ENCODE measurements at places on chromosomes 2 and 18. TPM values are rescaled to one million over a fixed set of nuclear protein-coding genes. Genes with fewer than 3 reads are reported as not detected.

Gene ABCG5
- not detected for total RNA-seq

Gene LGALSL
- 20.1 TPM for total RNA-seq

DNA sequence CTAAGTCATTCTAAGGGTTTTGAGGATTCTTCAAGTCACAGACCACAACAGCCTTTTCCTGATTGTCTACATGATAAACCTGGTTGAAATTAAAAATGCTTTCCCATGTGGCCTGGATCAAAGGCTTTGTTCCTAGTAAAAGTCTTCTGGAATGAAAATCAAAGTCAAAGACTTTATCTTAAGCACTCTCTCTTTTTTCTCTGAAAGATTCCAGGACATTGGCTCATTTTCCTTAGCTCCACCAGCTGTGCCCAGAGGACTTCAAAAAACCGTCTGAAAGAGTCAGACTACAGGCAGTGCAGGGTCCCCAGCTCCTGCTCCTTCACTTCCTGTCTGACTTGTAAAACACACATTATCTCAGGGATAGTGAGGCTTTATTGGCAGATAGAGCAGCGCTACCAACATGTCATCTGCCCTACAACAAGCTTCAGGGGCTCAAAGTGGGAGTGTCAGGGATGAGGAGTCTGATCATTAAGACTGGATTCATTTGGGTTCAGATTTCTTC is 148.2 kb downstream of the ESCO1 start:
- no peak for DNase-seq

- no peak for DNase-seq
Measured at GRCh38 chr2:190447766-190448165, 39.6 kb downstream of the MFSD6 start.

Gene OR6B2
- total RNA-seq, result not detected

Gene RIT2
- not detected for total RNA-seq

DNA sequence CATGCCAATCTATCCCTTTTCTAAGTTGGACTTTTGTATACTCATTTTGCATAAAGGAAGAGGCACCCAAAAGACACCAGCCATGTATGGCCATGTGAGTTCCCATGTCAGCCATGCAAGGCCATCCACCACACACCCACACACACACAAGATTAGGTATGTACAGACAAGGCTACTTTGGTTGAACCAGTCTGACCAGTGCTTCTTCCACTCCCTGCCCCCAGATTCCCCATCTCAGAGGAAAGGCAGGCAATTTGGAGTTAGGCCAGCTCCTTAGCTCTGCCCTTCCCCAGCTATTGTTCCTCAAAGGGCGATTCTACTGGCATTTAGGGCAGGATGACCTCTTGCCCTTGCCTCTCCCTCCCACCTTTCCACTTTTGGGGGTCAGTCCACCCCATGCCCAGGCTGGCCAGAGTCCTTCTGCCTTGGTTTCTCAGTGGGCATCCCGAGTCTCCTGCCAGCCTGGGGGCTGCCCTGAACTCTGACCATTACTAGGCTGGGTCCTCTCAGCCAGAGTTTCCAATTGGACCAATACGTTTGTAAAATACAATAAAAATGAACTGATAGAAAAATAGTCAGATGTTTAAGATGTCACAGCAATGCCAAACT is 101.1 kb downstream of the ZBTB7C start:
- DNase-seq, result no peak

DNA sequence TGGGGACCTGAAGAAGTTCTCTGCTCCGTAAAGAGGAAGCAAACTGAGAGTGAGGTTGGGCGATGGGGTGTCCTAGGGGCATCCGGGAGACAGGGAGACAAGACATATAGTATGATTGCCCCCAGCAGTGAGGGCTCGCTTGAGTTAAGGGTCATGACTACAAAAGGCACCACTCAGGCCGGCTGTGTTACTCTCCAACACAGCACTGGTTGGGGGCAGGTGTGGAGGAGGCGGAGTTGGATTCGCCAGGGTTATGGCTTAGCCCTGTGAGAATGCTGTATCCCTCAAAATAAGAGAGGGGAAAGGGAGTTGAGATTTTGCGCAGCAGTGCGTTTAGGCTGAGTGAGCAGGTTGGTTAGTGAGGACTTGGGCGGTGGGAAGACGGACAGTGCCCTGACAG is 12.0 kb downstream of the DYSF start:
- no peak for DNase-seq

Gene SULT1C4
- total RNA-seq, result 50.1 TPM

Gene CAPN10
- total RNA-seq, result 31.9 TPM

GRCh38 chr2:28088970-28089369 is 198.4 kb downstream of the BABAM2 start:
- DNase-seq, result no peak

- no peak for DNase-seq
Measured at GRCh38 chr2:236993286-236993685, 92.4 kb upstream of the COPS8 start.

GRCh38 chr2:121819846-121820245 is 64.4 kb downstream of the TSN start:
- DNase-seq, result no peak

Gene SERPINB7
- total RNA-seq, result 7.5 TPM

DNA sequence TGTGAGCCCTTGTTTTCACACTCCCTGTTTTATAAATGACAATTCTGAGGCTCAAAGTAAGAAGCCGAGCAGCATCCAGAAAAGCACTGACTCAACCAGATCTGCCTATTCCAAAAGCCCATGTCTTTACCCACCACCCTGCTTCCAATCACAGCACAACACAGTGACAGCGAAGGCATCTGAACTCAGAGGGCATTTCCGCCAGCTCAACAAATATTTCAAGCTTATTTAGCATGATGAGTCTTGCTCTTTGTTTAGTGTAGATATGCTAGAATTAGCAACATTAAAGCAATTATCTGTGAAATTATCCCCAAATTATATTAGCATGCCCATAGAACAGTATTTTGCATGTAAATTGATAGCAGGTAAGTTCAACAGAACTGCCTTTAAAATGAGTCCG is 359.1 kb upstream of the RAB6C start:
- DNase-seq, result no peak

DNA sequence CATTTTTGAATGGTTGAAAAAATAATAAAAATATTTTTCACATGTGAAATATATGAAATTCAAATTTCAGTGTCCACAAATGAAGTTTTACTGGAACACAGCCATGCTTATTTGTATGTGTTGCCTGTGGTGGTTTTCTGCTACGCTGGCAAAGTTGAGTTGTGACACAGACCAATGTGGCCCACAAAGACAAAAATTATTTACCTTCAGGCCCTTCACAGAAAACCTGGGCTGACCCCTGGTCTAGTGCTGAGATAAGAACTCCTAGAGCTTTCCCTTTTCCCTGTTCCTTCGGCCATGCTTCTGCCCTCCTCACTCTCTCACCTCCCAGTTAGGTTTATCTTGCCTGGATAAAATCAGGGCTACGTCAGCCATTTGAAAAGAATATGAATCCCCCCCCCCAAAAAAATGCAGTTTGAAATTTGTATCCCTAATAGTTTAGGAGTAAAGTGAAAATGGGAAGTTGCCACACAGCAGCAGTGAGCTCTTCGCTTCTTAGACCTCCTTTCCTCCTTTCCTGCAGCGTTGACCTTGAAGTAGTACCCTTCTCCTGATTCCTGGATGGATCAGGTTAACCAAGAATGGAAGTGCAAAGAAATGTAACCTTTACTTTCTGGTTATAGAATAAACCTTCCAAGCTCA is 91.0 kb downstream of the LIMS1 start:
- no peak for DNase-seq

DNA sequence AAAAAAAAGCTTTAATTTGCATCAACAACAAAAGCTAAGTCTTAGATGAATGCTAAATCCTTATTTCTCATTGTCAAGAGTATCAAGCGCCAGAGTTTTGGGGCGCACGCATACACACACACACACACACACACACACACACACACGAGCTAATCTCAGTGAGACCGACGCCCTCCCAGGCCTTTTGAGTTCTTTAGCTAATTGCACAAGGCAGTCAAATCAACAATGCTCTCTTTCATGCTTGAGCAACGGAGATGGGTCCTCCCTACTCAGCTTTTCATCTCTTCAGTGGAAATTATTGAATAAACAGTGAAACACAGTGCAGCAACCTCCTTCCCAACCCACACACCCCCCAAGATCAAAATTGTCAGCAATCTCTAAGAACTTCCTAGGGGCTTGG is 19.2 kb downstream of the GKN1 start:
- DNase-seq, result no peak

- DNase-seq, result no peak
Measured at GRCh38 chr18:49628119-49628518, 66.3 kb downstream of the LIPG start.

GRCh38 chr2:202831242-202832220 is 40.0 kb downstream of the ICA1L start:
- peak; percentile 19 for DNase-seq

DNA sequence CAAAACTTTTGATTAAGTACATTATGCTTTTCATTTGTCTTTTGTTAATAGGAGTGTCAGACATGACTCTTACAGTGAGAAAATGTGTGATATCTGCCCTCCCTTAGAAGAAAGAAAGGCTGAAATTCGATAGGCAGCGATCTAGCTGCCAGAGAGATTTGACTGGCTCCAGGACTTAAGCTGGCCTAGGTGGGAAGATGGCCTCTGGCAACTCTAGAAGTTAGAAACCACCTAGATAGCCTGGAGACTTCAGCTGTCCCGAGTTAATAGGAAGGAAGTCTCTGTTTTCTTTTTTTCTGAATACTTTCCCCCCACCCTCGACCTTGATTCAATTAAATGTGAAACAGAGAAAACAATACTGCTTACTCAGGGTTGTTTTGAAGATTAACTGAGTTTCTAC is 1194.7 kb upstream of the CRIM1 start:
- no peak for DNase-seq

Gene XDH
- 2.2 TPM for total RNA-seq

DNA sequence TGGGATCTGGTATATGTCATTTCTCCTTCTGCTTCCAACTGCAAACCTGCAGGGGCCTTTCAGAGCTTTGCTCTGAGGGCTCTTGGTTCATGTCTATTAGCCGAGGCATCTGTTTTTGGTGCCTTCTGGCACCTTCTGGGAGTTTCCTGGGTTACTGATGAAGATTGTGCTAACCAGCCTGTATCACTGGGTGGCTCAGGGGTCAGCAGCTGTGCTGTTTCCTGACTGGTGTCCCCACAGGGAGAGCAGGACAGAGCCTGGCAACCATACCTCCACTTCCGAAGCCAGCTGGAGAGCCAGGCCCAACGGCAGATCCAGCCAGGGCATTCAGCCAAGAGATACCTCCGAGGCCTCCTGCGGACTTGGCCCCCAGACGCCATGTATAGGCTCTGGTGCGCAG is 17.5 kb downstream of the KIAA2012 start:
- DNase-seq, result no peak

DNA sequence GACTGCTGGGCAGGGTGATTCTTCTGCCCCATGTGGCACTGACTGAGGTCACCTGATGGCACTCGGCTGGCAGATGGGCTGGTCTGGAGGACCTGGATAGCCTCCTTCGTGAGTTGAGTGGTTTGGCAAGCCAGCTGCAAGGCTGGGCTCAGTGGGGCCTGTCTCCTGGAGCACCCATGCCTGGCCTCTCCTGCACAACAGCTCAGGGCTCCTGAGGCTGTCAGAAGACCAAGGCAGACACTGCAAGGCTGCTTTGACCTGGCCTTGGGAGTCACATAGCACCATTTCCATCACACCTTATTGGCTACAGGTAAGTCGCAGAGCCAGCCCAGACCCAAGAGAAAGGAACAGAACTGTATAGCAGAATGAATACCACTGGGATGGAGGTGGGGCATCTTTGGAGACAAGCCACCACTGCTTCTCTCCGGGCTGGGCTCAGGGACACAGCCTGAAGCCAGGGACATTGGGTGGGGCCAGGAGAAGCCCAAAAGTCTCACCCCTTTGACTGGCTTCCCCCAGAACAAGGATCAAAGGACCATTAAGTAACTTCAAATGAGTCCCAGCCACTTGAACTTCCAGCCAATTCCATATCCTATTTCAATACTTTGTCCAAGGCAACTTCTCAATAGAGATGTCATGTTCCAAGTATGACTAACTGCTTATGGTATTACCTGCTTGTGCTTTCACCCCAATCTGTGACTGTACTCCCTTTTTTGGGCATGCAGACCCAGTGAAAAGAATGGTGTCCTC is 156.3 kb downstream of the CABLES1 start:
- DNase-seq, result no peak

DNA sequence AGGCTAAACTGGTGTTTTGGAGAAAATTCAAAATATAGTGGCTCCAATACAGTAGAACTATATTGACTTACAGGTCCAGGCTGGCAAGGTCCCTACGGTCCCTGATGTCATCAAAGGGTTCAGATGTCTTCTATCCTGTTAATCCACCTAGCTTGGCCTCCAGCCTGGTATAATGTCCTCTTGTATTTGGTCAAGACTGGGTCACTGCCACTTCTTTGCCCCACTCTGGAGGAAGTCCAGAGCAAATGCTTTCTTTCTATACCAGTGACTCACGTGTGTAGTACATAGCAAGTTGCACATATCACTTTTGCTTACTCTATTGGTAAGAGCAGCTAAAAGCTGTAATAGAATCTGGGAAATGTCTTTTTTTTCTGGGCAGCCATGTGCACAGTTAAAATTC is 80.8 kb downstream of the LCLAT1 start:
- no peak for DNase-seq

Gene GPC1
- 45.4 TPM for total RNA-seq

GRCh38 chr18:63795606-63796005 is 20.4 kb downstream of the SERPINB7 start:
- no peak for DNase-seq

DNA sequence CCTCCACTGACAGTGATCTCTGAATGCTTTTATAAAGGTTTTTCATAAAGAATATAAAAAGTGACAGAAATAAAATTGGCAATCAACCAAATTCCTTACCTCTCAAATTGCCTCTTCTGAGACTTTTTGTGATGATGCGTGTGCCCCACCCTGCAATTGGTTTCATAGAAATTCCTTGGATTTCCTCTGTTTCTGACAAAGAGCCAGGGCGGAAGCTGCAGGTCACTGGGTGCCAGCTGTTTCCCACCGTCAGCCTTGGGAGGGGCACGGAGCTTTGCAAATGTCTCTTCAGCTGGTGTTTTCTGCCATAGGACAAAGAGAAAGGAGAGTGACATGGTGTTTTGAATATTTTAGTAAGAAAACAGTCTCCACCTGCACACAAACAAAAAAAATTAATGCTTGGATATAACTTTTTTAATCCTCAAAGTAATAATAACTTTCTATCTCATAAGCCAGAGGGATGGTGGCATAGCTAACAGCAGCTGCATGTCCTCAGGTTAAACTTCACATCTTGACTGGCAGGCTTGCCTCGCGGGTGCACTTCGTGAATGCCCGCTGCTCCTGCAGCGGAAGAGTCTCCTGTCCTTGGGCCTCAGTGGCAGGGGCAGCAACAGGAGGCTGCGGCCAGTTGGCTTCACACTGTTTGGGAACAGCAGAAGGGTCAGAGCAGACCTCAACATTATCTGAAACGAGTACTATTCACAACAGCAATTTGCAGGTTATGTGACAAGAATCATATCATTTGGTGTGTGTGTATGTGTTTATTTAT is 24.7 kb downstream of the AGAP1 start:
- no peak for DNase-seq

Gene CFAP210
- total RNA-seq, result not detected
